ENCODE measurements at places on chromosomes 4 and X.

DNA sequence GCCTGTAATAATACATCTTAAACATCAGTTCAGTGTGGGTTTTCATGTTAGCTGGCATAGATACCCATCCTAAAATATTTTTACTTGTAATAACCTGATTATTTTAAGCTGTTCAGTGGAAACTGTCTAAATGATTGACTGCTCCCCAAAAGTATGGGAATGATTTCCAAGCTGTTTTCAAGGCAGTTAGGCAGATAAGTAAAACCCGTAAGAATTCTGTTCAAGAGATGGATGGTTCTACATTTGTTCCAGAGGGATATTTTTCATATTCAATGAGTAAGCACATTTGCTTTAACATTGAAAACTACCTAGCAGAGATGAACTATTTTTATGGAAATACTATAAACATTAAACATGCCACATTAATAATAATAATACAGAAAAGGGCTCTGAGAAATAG is 161.1 kb downstream of the UNC5C start:
- no peak for DNase-seq

GRCh38 chr4:124633285-124633941 is 79.1 kb downstream of the ANKRD50 start:
- no peak for DNase-seq

DNA sequence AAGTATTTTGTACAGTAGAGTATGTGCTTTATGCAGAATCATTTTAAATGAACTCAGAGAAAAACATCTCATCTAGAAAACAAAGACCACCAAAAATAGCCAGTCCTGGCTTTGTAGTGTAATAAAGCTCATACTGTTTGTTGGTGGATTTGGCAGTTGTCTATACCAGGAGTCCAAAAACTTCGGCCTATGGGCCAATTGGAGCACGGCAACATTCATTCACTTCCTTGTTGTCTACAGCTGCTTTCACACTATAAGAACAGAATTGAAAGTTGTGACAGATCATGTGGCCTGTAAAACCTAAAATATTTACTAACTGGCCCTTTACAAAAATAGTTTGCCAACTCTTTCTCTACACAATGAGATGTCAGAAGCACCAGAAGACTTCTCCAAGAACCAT is 5.3 kb downstream of the FBXW7 start:
- no peak for DNase-seq

GRCh38 chrX:133579631-133580030 is 164.3 kb upstream of the GPC4 start:
- DNase-seq = no peak

- no peak for DNase-seq
Measured at GRCh38 chr4:79915246-79915645, 157.8 kb downstream of the ANTXR2 start.

DNA sequence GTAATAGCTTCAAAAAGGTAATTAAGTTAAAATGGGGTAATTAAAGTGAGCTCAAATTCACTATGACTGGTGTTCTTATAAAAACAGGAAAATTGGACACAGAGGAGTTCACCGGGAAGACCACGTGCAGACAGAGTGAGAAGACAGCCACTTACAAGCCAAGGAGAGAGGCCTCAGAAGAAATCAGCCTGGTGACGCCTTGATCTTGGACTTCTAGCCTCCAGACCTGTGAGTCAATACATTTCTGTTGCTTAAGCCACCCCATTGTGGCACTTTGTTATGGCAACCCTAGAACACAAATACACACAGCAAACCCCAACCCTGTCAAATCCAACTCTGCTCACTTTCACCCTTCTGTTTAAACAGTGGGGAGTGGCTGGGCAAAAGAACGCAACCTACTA is 4.1 kb upstream of the CD38 start:
- DNase-seq = no peak

DNA sequence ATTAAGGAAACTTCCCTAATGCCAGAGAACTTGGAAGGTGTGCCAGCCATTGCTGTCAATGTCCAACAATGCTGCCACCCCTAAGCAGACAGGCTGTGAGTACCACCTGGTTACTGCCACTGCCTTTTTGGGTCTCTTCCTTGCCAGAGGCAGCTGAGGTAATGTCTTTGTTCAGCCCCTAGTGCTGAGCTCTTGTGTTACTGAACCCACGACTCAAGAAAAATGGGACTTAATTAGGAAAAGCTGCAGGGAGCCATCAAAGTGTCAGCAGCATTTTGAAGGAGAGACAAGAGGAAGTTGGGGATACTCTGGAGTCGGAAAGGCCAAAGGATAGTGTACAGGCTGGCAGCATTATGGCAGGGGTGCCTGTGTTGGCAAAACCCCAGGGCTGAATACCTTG is 283.7 kb downstream of the AFF2 start:
- DNase-seq = no peak

- DNase-seq = no peak
Measured at GRCh38 chrX:2696698-2697215, 5.7 kb downstream of the CD99 start.

GRCh38 chr4:1451106-1451751 is 45.0 kb upstream of the NKX1-1 start:
- no peak for DNase-seq

DNA sequence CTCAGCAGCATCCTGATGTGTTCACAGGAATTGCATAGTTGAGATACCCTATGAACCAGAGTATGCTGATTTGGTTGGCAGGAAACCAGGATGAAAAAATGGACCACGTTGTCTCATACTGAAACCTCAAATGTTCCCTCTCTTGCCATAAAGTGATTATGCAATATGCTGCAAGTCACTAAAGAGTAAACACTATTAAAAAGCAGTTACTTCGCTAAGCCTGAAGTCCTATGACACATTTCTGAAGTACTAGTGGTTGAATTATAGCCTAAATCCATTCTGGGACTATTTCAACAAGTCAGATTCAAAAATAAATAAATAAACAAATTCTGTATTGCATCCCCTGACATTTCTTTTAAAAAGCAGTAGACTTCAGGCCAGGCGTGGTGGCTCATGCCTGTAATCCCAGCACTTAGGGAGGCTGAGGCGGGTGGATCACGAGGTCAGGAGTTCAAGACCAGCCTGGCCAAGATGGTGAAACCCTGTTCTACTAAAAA is 106.0 kb upstream of the NAP1L5 start:
- DNase-seq = no peak

GRCh38 chrX:115894087-115894486 is 276.5 kb upstream of the AGTR2 start:
- DNase-seq = no peak

DNA sequence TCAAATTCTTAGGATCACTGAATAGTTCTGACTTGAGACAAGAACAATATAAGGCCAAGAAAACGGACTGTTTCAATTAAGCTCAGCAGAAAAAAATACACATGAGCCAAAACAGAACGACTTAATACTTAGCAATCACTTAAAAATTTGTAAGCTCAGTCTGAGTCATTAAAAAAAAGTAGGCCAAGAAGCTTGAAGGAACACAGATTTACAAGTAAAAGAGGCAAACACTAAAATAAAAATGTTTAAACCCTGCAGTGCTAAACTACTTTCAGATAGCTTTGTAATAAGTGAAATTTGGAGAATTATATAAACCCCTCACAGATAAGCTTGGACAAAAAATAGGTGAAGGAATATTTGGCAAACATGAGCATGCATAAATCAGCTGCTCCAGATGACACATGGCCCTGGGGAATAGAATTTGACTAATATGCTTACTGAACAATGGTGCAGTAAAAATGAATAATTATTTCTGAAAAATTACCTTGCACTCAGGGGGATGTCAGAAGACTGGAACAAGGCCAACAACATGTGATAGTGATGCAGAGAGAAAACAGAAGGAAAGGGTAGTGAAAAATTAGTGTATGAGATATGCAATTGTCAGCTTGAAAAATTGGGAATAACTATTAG is 49.6 kb downstream of the LNX1 start:
- DNase-seq = no peak

DNA sequence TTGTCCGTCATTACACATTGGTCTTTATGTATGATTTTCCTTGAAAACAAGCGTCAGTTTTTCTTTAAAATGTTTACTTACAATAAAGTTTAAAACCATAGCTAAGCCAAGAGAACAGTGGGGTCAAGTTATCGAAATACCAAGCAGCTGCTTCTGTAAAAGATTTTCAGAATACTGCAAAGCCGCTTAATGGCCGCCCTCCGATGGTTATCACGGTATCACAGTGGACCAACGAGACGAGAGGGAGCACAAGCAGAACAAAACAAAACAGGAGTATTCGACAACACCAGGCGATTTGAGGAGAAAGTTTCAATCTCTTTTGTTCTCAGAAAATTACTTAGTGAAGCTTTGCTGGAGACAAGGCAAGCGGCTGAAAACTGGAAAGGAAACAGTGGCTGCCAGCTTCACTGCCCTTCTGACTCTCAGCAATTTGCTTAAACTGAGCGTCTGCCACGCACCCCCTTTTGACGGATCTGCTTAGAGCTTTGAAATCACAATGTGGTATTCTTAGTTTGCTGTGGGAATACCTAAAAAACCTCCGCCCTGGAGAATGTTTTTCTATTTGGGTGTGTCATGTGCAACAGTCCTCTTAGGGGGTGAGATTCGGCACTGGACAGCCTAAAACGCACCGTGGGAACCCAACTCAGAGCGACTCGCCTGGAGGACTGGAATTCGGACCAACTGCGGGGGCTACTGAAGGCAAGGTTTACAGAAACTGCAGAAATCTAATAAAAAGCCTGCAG is 199.8 kb downstream of the NSUN7 start:
- DNase-seq = no peak

- DNase-seq = no peak
Measured at GRCh38 chr4:155712846-155713245, 46.0 kb upstream of the GUCY1B1 start.

DNA sequence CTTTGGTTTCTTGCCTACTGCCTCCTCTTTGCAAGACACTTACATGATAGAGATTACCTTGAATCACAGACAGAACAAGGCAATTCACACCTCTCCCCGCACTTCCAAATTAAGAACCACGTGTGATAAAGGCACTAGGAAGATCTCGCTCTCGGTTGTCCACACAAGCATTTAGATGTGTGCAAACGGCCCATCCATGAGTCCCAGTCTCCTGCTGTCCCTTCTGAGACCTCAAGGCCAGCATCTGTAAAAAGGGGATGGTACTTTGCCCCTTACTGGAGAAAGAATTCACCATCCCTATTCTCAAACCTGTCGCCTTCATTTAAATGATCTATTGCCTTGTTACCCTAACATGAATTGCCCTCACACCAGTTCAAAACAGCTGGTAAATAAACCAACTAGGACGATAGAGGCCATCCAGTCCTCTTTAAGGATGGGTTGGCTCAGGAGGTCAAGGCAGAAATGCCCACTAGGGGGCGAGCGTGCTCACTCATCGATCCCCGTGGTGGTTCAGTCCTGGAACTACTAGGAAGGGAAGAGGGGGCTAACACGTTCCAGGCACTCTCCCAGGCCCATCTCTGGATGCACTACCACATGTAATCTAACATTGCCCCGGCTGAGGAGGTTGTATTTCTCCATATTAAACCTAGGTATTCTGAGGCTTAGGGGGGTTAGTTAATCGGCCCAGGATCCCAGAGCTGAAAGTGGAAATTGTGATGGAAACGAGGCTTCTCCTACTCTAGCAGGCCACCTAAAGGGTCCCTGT is 95.8 kb downstream of the DHX15 start:
- peak; percentile 90 for DNase-seq

- DNase-seq = no peak
Measured at GRCh38 chrX:50536955-50537354, 66.3 kb upstream of the DGKK start.

- no peak for DNase-seq
Measured at GRCh38 chr4:96993560-96993959, 1149.7 kb downstream of the STPG2 start.

DNA sequence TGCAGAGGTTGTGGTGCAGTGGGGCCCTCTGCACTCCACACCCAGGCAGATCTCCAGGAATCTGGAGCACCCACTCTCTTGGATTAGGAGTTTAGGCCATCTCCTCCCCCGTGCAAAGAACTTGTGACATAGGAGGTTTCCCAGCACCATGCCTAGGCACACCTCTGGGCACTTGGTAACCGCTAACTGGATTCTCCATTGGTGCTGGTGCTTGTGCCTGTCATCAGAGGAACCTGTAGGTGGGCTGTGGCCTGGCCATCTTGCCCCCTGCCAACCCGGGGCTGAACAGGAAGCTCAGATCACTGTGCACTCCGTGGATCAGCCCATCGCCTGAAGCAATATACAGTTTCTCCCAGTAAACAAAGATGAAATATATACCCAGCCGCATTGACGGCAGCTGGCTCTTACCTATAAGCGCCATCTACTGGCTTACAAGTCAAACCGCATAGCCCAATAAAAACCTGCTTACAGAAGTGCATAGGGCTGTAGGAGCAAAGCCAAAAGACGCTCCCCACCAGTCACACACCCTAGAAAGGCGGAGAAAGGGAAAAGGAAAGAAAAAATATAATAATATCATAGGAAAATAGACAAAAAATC is 19.1 kb upstream of the TEX13B start:
- peak; percentile 9 for DNase-seq

GRCh38 chrX:65987811-65988210 is 52.1 kb downstream of the VSIG4 start:
- no peak for DNase-seq
